ENCODE measurements at places on chromosomes 2 and 18.

GRCh38 chr2:30293303-30293921 lies 62.1 kb downstream of the LBH start:
- DNase-seq, result no peak

- DNase-seq, result no peak
Observed at GRCh38 chr18:8982416-8983183, 119.9 kb upstream of the NDUFV2 start.

DNA sequence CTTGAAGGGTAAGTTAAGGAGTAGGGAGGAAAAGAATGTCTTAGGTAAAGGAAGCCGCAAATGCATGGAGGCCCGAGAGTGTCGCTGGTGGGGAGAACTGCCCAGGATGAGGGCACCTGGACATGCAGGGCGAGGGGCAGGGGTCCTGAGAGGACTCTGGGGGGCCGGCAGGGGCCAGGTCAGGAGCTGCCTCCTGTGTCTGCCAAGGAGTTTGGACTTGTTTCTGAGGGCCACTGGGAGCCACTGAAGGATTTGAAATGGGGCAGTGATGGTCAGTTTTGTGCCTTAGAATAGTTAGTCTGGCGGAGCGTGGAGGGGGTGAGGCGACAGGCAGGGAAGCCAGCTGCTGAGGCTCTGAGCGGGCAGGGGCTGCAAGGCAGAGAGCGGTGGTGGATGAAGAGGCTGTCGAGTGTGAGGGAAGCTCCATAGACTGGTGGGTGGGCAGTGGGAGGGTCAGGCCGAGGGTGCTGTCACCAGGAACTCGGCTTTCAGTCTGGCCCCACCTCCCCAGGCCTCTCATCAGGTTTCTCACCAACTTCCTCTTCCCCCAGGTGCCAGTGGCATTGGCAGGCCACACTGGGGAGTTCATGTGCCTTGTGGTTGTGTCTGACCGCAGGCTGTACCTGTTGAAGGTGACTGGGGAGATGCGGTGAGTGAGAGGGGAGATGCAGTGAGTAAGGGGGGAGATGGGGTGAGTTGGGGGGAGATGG lies 14.7 kb upstream of the SLC4A3 start:
- DNase-seq, result no peak

- peak; percentile 44 for DNase-seq
Observed at GRCh38 chr2:97713296-97714083, at the start of gene ZAP70. ZAP70 (plus strand) TSS chr2:97713576; CDS start chr2:97724037, 10,461 bp downstream.

DNA sequence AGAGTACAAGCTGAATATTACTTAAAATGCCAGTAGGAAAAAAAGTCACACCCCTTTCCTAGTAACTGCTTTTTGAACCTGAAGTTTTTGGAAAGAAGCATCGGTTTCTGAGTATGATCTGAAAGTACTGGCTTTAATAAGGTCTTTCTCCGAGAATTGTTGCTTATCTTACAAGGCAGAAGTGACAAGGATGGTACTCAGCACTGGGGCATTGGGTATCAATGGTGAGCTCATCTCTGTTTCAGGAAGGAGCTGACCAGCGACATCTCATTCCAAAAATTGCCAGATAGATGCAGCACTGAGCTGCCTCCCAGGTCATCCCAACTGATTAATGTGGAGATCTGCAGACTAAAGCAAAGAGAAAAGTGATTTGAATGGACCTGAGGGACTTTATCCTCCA lies 85.4 kb downstream of the FMNL2 start:
- no peak for DNase-seq

DNA sequence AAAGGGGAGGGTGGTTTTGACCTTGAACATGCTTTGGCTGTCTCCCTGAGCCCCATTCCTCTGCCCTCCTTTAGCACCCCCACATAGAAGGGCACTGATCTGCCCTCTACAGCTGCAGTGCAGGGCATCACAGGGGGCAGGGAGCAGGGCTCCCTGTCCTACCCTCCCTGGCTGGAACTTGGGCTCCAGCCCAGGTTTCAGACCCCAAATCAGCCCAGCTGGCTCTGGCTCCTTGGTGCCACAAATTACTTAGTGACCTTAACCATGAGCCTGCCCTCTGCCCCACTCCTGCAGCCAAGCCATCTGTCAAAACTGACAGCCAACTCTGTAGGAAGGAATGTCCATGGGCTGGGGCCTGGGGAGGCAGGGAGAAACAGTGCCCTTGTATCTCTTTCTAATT lies 105.6 kb downstream of the MAPK4 start:
- no peak for DNase-seq

DNA sequence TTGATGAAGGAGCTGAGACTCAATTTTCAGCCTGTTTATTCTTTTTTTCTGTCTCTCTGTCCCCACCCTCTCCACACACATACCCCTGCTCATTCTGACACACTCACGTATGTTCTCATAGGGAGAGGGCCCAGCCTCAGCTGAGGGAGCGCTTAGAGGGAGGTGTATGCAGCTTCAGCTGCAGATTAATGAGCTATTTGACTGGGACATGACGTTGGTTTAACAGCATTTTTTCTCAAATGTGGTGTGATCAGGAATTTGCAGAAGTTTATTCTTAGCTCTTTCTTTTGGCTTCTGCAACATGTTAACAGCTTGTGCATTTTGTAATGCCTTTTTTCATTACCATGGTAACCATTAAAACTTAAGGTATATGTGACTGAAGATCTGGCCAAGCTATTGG lies 1547.1 kb upstream of the PIK3C3 start:
- no peak for DNase-seq

DNA sequence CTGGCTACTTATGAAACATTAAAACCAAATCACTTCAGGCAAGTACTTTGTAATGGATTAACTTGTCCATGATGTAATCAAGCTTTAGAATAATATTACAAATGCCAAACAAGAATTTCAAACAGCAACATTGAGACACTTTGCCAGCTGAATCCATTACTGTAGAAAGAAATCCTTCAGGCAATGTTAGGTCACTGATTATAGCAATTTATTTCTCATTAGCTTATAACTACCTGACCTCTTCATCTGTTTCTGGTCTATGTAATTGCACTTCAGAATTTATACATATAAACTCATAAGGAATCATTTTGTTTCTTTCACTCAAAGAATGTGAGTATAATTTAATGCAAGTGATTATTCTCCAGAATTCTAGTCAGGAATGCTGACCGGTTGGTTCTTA lies 692.6 kb upstream of the TMEFF2 start:
- DNase-seq, result no peak

DNA sequence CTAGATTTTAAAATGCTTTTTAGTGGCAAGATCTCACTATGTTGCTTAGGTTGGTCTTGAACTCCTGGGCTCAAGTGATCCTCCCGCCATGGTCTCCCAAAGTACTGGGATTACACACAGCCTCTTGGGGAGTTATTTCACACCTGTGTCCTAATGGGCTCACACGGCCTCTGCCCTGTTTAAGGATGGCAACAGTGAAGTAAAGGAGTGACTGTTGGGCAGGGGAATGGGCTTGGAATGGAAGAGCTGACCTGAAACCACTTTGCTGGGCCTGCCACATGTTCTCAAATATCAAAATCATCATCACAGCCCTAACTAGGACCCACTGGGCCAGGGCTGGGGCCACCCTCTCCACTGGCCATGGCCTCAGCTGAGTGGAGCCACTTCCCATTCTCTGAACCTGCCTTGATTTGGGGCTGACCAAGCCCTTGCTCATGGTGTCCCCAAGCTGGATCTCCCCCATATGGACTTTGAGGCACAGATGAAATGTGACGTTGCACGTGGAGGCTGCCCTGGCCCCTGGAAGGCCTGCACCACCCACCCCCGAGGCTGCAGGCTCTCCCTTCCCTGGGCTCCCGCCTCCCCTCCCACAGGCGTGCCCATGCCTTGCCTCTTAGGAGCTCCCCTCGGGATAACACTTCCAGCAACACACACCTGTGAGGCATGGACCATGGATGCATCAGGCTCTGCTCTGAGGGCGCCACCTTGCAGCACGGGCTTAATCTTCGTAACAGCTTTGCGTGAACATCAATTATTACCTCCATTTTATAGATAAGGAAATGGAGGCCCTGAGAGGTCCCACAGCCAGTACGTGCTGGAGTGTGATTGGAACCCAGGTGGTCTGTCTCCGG lies 71.8 kb upstream of the SMAD7 start:
- DNase-seq, result no peak

DNA sequence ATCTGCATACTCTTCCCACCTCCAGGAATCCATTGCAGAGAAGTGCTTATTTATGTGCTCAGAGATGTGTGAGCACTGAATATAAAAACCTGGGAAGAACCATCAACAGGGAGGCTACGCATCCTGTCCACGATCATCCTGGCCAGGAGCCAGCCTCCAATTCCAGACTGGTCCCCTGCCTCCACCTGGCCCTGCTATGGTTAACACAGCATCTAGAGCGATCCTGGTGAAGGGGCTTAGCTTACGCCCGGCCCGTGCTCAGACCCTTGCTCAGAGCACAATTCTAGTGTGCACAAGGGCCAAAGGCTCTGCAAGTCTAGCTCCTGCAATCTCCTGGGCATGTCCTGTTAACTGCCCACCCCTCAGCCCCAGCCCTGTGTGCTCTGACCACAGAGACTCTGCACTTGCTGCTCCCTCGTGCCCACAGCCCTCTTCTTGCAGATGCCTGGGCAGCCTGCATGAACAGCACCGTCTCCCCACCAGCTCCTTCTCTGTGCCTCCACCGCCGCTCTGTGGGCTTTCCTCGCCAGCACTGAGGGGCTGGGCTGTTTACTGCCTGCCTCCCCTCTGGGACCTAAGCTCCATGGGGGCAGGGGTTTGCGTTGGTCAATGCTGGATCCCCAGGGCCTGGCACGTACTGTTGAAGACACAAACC lies 6.5 kb downstream of the PER2 start:
- no peak for DNase-seq

DNA sequence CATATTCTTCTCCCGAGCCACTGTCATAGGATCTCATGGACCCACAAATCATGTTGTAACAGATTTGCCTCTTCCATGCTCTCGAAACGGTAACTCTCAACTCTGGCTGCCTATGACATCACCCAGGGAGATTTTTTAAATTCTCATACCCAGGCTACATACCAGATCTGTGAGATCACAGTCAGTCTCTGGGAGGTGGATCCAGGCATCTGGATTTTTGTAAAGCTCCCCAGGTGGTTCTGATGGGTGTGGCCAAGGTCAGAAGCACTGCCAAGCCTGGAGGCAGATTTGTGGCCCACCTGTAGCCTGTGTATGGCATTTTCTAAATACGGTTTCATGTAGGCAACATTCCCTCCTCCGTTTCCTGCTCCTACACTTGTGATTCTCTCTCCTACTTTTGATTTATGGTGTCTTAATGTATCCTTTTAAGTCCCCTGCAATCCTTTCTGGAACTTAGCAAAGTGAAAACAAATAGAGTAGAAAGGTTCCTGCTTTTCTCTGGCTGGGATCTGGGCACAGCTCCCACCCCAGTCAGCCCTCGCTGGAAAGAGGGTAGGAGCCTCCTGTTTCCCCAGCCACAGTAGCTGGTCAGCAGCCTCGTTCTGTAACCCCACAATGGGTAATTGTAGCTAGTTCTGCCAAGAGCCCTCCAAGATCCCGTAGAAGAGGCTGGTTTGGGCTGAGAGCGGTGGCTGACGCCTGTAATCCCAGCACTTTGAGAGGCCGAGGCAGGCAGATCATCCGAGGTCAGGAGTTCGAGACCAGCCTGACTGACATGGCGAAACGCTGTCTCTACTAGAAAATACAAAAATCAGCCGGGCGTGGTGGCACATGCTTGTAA lies 96.2 kb downstream of the KLHL29 start:
- no peak for DNase-seq

DNA sequence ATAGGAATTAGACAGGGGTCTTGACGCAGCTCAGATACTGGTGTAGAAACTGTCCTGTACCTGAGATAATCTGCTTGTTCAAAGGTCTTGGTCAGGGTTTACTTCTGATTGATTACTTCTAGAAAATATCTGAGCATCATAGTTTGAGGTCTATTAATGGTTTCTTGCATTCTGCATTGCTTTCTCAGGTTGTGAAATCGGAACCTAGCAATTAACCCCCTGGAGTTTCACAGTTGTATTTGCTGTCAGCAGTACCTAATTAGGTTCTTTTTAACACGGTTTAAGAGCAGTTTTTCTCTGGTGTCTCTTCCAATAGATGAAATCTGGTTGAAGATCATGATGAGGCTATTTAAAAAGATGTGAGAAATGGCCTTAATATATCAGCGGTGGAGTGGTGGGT lies 428.6 kb upstream of the SYT4 start:
- no peak for DNase-seq

DNA sequence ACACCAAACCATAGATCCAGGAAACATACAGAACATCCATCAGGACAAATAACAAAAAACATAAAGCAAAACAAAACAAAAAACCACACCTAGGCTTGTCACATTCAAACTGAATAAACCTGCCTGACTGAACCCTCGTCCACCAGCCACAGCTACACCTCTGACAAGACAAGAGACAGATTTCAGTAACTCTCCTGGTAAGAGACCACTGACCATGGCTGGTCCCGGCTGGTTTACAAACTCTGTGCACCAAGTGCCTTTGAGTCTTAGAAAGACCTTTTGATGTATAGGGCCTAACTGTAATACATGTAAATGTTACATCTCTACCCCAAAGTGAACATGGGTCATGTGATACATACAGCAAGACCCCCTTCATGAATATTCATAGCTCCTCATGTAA lies 4.8 kb upstream of the SLC66A2 start:
- no peak for DNase-seq

- no peak for DNase-seq
Observed at GRCh38 chr2:159902722-159903121, 104.7 kb upstream of the CD302 start.

GRCh38 chr18:35736696-35737095 lies 155.2 kb downstream of the GALNT1 start:
- no peak for DNase-seq

GRCh38 chr2:205903549-205904129 lies 182.3 kb downstream of the INO80D start:
- DNase-seq, result no peak

DNA sequence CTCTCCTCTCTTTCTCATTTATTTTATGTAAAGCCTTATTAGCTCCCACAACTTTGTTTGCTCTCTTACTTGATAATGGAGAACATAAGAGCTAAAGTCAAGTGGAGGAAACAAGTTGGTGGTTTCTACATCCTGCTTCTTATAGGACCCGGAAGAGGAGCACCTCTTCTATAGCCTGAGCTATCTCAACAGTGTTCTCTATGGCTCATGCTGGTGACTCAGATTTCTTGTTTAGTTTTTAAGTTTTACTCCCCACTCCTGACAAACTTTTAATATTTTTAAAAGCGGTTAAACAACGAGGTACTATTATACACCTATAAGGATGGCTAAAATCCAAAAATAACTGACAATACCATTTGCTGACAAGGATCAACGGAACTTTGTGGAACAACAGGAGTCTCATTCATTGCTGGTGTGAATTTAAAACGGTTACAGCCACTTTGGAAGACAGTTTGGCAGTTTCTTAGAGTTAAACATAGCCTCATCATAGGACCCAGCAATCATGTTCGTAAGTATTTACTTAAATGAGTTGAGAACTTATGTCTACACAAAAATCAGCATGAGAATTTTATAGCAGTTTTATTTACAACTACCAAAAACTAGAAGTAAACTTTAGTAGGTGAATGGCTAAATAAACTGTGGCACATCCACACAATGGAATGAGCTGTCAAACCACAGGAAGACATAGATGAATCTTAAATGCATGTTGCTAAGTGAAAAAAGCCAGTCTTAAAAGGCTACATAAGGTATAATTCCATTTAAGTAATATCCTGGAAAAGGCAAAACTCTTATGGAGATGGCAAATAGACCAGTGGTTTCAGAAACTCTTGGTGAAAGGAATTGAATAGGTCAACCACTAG lies 12.7 kb upstream of the CDC42EP3 start:
- DNase-seq, result no peak
